ENCODE measurements at places on chromosomes 7 and 10.

DNA sequence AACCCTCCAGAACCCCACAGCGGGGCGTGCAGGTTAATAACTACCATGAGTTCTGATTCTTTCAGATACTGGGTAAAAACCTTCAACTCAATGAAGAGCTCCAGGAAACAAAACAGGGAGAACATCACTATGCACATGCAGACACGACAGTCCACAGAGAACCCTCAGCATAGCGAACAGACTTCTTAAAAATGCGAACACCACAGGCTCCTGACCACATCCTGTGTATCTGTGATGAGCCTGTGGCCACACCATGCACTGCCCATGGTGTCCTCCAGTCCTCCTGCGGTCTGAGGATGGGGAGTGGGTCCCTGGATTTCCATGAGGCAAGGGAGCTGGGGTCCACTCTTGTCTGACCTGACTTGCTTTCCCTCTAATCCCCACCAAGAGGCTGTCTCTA lies 107.2 kb downstream of the COBL start:
- no peak for DNase-seq

DNA sequence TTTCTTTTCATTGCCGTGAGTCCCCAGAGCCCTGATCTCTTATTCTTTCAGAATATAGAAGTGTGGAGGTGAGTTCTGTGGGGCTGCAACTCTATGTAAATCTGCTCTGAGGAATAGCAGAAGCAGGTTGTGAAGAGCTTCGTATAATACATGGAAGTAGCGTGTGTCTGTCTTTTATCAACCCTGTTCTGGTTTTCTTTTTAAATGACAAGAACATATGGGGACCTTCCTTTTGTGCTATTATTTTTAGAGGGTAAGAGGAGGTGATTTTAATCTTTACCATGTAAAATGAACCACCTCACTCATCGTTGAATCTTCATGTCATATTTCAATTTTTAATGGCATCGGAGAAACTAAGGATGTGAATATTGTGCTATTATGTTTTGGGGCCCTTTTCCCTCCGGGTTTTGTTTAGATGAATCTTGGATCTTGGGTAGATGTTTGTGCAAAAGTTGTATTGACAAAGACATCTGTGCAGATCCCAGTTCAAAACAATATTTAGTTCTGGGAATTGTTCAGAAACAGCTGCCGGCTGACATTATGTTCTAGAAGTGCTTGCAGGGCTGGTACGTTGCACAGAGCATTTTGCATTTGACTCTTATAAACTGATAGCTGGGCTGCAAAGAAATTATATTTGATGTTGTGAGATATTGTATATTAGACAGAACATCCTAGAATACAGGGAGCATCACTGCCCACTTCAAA lies 46.7 kb downstream of the PLXDC2 start:
- no peak for DNase-seq

- no peak for DNase-seq
Measured at GRCh38 chr10:31883397-31883796, 45.2 kb downstream of the ARHGAP12 start.

GRCh38 chr10:122882766-122883165 lies 3.4 kb upstream of the FAM24B start:
- no peak for DNase-seq

DNA sequence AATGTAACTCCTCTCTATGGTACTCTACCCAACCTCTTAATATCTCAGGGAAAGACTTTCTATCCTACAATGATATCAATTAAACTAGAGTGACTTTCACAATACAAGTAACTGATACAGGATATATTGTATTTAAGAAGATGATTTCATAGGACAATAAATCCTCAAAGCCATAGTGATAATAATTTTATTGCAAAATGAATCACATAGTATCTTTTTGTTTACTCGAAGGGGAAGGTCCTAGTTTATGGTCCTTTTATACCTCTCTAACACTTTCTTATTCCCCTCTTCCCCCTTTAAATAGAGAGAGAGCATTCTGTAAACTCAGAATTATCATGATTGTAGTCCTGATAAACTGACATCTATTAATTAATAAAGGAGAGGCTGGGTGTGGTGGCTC lies 56.4 kb downstream of the TMEM106B start:
- no peak for DNase-seq

DNA sequence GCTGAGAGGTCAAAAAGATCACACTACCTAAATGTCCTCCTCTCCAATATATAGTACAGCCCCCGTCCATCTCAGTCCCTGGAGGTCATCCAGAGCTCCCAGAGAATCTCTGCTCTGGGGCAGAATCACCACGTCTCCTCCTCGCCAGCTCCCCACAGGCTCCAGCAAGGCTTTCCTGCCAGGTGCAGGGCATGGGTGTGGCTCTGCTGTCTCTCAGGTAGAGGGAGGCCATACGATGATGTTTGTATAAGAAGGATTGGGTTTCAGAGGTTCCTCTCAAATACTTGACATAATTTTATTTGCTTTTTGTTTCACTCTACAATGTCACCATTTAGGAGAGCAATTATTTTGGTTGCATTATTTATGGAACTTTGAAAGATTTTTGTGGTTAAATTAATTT lies 98.3 kb upstream of the PRSS58 start:
- no peak for DNase-seq

- no peak for DNase-seq
Measured at GRCh38 chr7:98249106-98249505, 2.9 kb downstream of the TECPR1 start.

DNA sequence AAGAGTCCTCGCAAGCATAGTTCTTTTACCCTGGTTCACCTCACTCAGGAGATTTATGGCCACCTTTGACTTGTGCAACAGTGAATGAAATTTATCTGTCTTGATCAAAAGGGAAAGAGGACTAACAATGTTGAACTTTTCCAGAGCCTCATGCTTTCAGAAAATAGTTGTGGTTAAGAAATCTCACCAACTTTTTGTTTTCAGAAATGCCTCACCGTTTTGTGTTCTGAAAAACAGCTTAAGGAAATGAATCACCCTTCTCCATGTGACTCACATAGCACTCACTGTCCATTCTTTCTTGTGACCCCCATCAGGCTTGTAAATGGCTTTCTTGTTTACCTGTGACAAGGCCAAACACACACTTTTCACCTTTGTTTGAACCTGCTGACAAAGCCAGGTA lies 148.6 kb upstream of the FAM3C start:
- no peak for DNase-seq

GRCh38 chr10:26318672-26319071 lies 102.1 kb downstream of the GAD2 start:
- no peak for DNase-seq

- no peak for DNase-seq
Measured at GRCh38 chr7:158125721-158126120, 461.9 kb downstream of the PTPRN2 start.

DNA sequence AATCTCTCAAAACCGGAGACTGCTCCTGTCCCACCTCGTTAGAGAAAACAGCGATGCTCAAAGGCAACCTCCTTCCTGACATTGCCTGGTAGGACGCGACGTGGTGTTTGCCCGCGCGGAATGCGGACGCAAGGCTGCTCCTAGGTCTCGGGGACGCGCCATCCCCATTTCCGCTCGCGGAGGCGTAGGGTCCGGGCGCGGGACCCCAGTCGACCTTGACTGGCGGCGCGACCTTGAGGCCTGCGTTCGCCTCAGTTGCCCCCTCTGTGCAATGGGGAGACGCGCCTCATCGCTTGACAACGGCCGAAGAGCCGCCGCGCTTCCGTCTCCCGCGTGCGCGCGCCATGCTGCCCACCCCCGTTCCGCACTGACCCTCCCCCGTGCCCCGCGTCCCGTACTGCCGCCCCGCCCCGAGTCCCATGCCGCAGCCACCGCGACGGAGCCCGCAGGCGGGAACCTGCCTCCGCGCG lies 412 bp upstream of the PPIA start:
- no peak for DNase-seq

DNA sequence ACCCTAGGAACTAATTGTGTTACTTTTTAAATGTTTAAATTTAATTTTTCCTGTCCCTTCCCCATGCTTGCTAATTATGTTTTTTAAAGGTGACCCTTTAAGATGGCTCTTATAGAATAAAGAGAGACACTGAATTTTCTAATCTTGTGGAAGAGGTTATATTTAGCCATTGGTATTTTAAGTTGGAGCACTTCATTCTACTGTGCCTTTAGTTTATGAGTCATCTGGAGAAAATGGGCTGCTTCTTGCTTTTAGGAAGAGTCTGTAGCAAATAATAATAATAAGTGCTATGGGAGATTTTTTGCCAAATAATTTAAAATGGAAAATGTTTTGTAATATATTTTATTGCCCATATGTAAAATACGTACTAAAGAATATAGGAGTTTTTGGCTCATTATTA lies 139.7 kb downstream of the ADK start:
- DNase-seq, result no peak

DNA sequence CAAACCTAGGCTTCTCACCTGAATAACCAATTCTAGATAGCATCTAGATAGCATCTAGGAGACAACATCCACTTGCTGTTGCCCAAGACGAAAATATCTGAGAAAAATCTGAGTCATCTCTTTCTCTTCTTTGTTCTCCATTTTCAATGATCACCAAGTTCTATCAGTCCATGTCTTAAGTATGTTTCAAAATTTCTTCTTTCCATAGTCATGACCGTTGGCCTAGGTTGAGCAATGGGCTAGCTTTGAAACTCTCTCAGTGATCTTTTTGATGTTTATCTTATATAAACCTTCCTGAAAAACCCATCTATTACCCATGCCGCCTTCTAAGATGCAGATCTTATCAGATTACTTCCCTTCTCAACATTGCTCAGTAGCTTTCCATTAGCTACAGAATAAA lies 23.4 kb upstream of the CASD1 start:
- DNase-seq, result no peak

DNA sequence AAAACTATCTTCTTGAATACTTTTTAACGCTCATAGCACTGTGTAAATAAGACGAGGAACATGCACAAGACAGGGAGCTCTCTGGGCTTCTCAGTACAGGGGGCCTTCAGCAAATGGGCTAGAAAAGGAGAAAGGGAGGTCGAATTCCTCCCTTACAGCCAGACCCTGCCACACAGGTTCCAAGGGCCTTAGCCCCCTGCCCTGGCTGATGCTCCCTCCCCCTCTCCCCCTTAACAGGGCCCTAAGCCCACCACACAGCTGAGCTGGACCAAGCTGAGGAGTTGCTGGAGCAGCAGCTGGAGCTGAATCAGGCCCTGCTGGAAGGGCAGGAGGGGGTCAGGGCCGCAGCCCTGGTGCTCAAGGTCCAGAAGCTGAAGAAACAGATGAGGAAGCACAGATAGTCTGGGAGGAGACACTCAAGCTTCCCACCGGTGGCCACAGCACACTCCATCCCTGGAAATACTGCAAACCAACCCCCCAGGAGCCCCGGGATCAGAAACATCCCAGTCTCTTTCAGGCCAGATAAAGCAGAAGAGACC lies 153.9 kb downstream of the SNX13 start:
- no peak for DNase-seq

DNA sequence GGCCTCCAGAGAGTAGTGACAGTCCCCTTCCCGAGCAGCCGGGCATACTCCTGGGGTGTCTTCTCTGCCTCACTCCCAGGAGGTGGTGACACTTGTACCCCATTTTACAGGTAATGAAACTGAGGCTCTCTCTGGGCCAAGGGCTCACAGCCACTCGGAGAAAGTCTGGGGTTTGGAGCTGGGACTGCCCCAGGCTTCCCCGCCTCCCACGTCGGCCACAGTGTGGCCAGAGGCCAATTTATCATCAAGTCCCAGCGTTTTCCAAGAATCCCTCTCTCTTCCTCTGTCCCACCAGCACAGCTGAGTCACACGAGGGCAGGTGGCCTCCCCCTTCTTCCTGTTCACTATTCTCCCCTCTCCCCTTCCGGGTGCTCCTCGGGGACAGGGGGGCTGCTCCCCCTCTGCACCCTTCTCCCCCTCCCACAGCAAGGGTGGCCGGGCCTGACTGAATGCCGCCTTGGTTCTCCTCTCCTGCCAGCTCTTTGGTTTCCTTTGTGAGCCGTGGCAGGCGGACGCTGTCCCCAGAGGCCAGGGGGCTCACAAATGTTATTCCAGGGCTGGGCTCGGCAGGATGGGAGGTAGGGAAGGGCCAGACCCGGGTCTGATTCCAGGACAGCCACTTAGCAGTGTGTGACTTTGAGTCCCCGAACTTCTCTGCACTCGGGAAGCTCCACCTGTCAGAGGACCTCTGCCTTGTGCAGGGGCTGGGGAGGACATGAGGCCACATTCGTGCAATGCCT lies 17.7 kb downstream of the CLIP2 start:
- no peak for DNase-seq

DNA sequence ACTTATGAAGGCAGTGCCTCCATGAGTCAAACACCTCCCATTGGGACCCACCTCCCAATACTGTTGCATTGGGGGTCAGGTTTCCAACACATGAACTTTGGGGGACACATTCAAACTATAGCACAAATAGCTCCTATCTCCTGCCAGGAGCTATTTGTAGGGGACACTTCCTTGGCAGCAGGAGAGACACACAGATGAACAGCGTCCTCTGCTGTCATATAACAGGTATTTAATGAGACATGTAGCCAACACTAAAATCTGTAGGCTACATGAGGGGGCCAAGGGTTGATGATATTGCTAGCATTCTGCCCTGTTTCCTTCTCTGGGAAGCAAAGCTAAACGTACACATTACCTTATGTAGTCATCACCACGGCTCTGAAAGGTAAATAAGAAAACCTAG lies 2.6 kb upstream of the GPR26 start:
- DNase-seq, result no peak

DNA sequence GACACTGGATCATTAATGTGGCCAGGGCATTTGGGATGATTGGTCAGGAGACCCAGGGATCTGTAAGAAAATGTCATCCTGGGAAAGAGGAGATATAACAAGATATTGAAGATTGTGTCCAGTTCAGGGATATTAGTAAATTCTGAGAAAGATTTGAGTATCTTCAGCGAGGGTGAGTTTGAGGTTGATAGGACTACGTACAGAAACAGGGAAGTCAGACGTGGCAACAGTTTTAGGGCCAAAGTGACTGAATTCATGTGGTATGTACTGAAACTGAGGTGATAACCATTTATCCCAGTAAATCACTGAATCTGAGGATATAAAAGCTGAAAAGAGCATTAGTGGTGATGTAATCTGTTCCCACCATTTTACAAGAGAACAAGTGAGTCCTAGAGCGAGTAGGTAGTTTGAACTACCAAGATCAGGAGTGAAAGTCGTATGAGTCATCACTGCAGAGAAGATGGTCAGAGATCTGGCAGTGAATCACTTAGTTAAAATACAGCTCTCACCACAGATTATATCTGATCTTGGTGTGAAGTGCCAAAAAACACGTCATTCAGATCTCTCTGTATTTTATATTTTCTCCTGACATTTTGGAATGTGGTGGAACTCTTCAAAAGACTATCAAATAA lies 220.5 kb downstream of the CDK14 start:
- no peak for DNase-seq

DNA sequence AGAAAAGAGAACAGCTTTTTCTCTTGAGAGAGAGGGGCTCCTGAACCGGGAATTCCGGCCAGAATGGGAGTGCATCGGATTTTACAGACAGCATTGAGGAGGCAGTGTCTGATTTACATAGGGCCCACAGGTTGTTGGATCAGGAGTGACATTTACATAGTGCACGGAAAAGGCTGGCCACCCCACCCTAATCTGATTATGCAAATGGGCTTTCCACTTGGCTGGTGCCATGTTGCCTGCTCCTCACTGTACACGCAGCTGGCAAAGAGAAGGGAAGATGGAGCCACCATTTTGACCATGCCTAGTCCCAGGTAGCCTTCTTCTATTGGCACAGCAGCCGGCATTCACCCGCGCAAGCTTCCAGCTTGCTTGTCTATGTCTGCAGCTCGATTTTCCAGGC lies 77.5 kb upstream of the FAM171A1 start:
- DNase-seq, result no peak

Data from T-helper 9 cell (primary cell).